ENCODE measurements at places on chromosomes 12 and 14.

DNA sequence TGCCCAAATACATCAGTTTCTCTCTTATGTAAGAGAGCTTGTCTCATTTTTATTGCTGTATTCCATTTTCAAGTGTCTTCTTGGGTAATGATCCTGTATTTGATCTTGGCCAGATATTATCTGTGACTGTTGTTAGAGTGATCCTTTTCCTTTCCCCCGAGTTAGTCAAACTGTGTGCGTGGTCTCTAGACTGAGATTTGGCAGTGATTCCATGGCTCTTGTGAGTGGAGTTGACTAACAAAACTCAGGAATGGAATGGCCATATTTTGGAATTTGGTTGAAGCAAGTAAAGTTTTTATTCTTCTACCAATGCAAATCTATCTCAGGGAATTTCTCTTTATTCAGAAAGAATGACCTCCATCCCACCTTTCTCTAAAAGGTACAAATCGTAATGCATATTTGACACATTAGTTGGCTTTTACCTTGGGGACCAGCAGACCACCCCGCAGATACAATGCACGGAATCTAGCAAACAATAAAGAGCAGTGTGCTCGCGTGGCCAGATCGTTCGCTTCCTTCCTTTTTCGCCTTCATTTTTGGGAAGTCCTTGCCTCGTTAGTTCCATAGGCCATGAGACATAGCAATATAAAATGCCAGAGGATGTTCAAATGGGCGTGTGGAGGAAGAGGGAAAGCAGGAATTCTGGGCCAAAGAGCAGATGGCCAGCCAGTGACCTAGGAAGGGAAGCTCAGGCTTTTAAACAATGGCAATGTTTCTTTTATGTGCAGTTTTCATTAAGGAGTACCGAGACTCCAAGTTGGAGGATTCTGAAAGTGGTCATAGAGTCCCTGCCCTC lies 24.4 kb downstream of the ETV6 start:
- DNase-seq, result no peak
- peaks cover 14% of the 10 kb centered on the region for H3K4me1 ChIP-seq
- H3K4me3 ChIP-seq, result no peak overlapping the region
- H3K27ac ChIP-seq, result no peak overlapping the region
- no peaks in the 10 kb centered on the region for H3K36me3 ChIP-seq

DNA sequence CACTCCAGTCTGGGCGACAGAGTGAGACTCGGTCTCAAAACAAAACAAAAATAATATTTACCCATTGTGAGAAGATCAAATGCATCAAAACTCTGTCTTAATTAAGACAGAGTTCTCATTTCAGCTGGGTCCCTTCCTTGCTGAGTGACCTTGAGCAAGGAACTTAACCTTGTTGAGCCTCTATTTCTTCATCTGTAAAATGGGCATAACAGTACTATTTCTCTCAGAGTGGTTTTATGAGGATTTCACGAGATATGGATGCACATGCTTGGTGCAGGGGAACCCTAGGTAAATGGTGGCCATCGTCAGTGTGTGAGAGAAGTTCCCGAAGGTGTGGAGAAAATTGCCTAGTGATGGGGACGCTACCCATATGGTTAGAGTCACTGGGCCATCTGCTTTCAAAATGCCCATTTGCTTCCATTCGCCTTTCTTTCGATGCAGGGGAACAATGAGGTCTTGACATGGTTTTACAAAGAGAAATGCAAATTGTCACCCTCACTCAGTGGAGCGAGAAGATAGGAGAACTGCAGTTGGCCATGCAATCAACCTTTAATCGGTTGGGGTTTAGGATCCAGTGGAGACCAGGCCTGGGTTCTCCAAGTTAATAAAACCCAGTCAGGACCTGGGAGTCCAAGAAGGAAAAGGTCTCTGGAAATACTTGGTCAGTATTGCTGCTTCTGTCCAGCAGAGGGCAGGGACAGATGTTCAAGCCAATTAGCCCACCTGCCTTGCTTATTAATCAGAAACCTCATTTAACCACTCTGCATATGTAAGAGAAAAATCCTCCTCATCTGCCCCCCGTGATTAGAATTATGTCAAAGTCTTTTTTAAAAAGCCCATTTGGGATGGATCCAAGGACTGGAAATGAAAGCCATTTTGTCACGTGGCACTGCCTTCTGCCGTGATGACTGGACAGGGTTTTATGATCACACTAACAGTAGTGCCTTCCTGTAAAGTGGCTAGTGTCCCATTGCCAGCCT lies 37.2 kb downstream of the CFAP251 start:
- H3K27ac ChIP-seq, result no peak overlapping the region
- no peaks in the 10 kb centered on the region for H3K36me3 ChIP-seq

DNA sequence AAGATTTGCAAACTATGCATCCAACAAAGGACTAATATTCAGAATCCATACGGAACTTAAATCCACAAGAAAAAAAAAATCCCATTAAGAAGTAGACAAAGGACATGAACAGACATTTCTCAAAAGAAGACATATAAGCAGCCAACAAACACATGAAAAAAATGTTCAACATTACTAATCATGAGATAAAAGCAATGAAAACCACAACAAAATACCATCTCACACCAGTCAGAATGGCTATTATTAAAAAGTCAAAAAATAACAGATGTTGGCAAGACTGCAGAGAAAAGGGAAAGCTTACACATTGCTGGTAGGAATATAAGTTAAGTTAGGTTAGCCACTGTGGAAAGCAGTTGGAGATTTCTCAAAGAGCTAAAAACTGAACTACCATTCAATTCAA lies 16.2 kb downstream of the CDK17 start:
- no peaks in the 10 kb centered on the region for H3K27me3 ChIP-seq
- no peaks in the 10 kb centered on the region for H3K36me3 ChIP-seq
- peaks cover 5% of the 10 kb centered on the region for H3K4me1 ChIP-seq
- H3K4me3 ChIP-seq, result no peak overlapping the region
- no peak overlapping the region for H3K27ac ChIP-seq
- no peak for DNase-seq

GRCh38 chr12:69897744-69898143 lies 72.7 kb downstream of the MYRFL start:
- H3K4me3 ChIP-seq, result no peak overlapping the region
- H3K36me3 ChIP-seq, result no peaks in the 10 kb centered on the region
- H3K27ac ChIP-seq, result no peak overlapping the region
- H3K27me3 ChIP-seq, result no peaks in the 10 kb centered on the region
- no peaks in the 10 kb centered on the region for H3K4me1 ChIP-seq

- H3K27me3 ChIP-seq, result no peaks in the 10 kb centered on the region
- no peak overlapping the region for H3K4me3 ChIP-seq
- no peaks in the 10 kb centered on the region for H3K36me3 ChIP-seq
- DNase-seq, result no peak
These were observed 113.3 kb upstream of the FSCB start for GRCh38 chr14:44620121-44621019.

GRCh38 chr12:44571006-44571550 lies 305.0 kb downstream of the NELL2 start:
- no peak overlapping the region for H3K27ac ChIP-seq
- H3K4me1 ChIP-seq, result no peaks in the 10 kb centered on the region
- H3K27me3 ChIP-seq, result no peaks in the 10 kb centered on the region
- no peak for DNase-seq
- no peaks in the 10 kb centered on the region for H3K36me3 ChIP-seq

- DNase-seq, result no peak
- no peaks in the 10 kb centered on the region for H3K4me1 ChIP-seq
- no peak overlapping the region for H3K4me3 ChIP-seq
- H3K27me3 ChIP-seq, result no peaks in the 10 kb centered on the region
These were observed 175.4 kb downstream of the PHETA1 start for GRCh38 chr12:111193496-111193895.
